ENCODE measurements at places on chromosomes 7 and 10. TPM values are rescaled to one million over a fixed set of nuclear protein-coding genes. Genes with fewer than 3 reads are reported as not detected.

CHPF2 gene
- total RNA-seq: 90.7 TPM

FOXK1 gene
- 32.8 TPM for total RNA-seq

SLC39A12 gene
- not detected for total RNA-seq

CHST15 gene
- total RNA-seq: 16.4 TPM

ATOH7 gene
- under 0.01 TPM for total RNA-seq

NEUROD6 gene
- not detected for total RNA-seq

UMAD1 gene
- total RNA-seq: 8.4 TPM

TSPAN15 gene
- 6.0 TPM for total RNA-seq

SH2D4B gene
- not detected for total RNA-seq

KLLN gene
- total RNA-seq: 0.86 TPM

LRRD1 gene
- not detected for total RNA-seq

LEP gene
- not detected for total RNA-seq

GDF10 gene
- not detected for total RNA-seq

SPAM1 gene
- not detected for total RNA-seq

CALCR gene
- under 0.01 TPM for total RNA-seq

TRIM24 gene
- total RNA-seq: 10.3 TPM

IL2RA gene
- total RNA-seq: under 0.01 TPM

Data from fibroblast of villous mesenchyme (primary cell).